ENCODE measurements at places on chromosomes 16 and 17. TPM values are rescaled to one million over a fixed set of nuclear protein-coding genes. Genes with fewer than 3 reads are reported as not detected.

Gene TMEM92
- polyA plus RNA-seq: not detected

Gene FN3K
- polyA plus RNA-seq: not detected

Gene KRTAP1-1
- polyA plus RNA-seq: not detected

Gene TXNDC11
- 78.0 TPM for polyA plus RNA-seq

Gene ZNF18
- 6.8 TPM for polyA plus RNA-seq

Gene PTX4
- polyA plus RNA-seq: not detected

Gene ICAM2
- polyA plus RNA-seq: 183 TPM

Gene WNK4
- polyA plus RNA-seq: not detected

Gene KRTAP9-4
- polyA plus RNA-seq: not detected

Gene IGF2BP1
- not detected for polyA plus RNA-seq

Measured in IgD-negative memory B cell (primary cell).